ENCODE measurements at places on chromosomes 13 and 19.

DNA sequence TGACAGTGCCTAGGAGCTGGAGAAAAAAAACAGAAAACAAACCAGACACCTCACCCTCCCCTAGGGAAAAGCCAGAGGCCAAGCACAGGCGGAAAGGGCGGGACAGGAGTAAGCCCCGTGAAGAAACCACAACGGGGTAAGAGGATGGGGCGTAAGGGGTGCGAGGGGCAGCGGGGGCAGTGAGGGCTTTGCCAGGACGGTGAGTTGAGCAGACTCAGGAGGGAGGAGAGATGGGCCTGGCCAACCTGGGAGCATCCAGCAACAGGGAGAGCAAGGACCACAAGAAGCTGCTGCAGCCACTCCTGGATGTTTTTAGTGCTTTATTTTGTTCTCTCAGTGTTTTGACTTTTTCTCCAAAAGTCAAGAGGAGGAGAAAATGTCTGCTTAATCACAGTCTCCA lies 114.1 kb upstream of the SOX1 start:
- DNase-seq = no peak

DNA sequence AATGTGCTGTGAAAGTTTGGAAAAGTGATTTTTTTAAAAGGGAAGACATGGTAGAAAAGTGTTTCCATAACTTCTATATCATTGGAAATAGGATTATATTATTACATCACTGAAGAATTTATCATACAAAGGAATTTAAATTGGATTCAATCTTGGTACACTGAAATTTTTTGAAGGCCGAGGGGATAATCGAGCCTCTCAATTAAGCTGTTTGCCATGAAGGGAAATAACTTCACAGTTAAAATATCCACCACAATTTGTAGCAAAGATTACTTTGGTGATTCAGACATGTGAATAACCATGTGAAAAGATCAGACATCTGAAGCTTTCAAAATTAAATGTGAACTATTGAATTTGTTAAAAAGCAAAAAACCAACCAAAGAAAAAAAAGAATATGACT lies 215.3 kb downstream of the KLF5 start:
- DNase-seq = no peak

GRCh38 chr13:30803749-30804148 lies 68.4 kb downstream of the ALOX5AP start:
- no peak for DNase-seq

DNA sequence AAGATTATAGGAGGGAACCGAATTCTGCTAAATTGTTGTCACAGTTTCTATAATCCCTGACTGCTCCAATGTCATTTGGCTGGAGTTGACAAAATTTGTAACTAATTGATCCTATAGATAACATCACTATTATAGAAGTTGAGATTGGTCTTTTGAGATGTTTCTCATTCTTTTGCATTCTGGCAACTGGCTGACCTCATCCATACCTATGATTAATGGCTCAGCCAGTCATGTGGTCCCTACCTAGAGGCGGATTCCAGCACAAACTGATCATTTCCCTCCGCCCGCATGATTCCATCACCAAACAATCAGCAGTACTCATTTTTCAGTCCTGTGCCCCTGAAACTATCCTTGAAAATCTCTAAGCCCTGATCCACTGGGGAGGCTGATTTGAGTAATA lies 4.2 kb downstream of the PSG2 start:
- no peak for DNase-seq

- DNase-seq = no peak
These were observed 5.4 kb upstream of the JSRP1 start for GRCh38 chr19:2261438-2262172.

- no peak for DNase-seq
These were observed 226.0 kb downstream of the KATNAL1 start for GRCh38 chr13:30081331-30081730.

DNA sequence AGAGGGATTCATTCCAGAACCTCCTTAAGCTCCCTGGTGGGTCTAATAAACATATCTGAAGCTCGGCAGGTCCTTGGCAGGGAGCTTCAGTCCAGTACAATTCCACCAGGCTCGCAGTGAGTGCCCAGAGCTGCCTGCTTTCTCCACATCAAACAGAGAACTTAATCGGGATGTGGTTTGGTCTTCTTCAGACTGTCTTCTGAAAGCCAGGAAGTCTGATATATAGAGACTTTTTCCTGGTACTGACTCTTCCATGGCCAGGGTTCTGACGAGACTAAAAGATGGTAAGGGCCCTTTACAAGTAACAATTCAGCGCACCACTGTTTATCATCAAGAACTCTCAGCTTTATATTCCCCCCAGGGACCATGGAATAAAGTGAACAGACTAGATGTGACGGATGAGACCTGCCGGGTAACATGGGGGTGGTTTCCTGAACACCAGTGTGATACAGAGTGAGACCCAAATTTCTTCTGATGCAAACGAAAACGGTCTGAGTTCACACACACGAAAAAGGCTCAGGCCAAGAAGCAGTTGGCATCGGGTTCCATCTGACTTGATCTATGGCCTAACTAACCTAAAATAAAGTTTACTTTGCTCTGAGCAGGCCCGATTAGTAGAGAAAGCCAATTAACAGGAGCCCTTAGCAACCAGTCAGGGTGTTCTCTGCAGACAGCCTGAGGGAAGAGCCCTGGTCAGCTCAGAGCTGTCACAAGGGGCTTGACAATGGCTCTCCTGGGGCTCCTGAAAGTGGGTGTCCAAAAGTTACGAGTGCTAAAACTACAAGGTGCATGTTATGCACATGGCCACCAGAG lies 29.0 kb downstream of the RANBP3 start:
- no peak for DNase-seq

DNA sequence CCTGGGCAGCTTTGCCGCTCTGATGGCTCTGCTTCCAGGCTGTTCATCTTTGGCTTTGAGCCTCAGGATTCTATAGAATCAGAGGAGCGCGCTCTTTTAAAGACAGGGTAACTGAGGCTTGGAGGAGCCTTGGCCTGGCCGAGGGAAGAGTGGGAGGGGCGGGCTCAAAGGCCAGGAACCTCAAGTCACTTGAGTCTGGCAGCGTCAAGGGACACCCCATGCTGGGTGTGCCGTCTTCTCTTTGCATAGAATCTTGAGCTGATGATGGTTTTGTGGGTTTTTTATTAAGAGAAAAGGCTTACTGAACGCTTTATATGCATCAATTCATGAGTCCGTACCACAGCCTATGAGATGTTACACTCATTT lies 1.1 kb downstream of the PGLS start:
- DNase-seq = no peak

GRCh38 chr13:101739382-101740178 lies 287.1 kb downstream of the ITGBL1 start:
- no peak for DNase-seq

GRCh38 chr13:50124536-50125303 lies 109.5 kb downstream of the KCNRG start:
- peak; percentile 74 for DNase-seq

DNA sequence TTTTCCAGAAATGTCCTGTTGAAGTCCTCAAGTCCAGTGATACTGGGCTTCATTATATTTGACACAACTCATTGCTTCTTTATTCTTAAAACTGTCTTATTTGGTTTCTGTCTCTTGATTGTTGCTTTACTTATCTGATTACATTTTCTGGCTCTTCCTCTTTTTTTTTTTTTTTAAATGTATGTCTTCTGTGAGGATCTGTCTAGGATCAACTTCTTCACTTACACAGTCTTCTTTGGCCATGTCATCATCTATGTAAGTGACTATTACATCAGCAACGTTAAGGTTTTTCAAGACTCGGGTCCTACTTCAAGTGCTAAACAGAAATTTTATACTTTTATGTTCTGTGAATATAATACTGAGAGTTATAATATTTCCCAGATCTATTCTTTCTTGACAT lies 162.1 kb downstream of the PDS5B start:
- DNase-seq = no peak

DNA sequence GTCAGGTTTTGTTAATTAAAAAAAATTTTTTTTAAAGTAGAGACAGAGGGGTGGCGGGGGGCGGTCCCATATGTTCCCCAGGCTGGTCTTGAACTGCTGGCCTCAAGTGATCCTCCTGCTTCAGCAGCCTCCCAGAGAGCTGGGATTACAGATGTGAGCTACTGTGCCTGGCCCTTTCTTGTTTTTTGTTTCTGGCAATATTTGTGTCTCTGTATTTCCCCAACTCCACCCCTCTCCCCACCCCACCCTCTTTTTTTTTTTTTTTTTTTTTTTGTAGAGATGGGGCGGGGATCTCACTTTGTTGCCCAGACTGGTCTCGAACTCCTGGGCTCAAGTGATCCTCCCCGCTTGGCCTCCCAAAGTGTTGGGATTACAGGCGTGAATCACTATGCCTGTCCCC lies 600 bp upstream of the CAPN12 start:
- DNase-seq = no peak

- DNase-seq = no peak
These were observed 89.8 kb upstream of the LSM14A start for GRCh38 chr19:34082289-34083077.

DNA sequence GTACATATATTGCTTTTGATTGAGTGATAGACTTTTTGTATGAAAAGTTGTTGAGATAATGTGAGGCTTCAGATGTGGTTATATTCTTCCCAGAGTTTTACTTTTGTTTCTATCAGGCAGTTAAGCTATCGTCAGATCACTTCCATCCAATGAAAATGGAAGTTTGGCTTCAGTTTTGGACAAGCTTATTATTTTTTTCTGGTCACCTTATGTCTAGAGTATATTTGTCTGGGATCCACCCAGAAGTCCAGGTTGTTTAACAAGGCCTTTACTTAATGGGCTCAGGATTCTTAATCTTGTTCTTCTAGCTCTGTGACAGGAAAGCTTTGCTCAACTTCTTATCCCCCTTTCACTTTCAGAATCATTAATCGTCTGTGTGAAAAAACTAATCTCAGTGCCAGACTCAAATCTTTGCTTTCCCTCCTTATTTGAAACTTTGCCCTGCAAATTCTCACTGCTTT lies 150.9 kb downstream of the PDS5B start:
- DNase-seq = no peak

- no peak for DNase-seq
These were observed 117.1 kb downstream of the TSHZ3 start for GRCh38 chr19:31232180-31232579.

DNA sequence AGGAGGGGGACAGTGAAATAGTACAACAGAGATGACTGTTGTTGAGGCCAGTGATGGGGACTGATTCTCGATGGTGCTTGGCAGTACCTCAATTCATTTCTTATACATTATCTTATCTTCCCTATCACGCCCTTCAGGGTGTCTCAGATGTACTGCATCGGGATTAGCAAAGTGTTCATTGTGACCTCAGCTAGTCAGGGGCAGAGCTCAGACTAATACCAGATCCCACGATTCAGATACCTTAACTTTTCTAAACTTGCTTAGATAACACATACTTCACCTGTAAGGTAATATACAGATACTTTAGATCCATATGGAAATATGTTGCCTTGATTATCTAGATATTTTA lies 720.6 kb downstream of the EFNB2 start:
- DNase-seq = no peak

DNA sequence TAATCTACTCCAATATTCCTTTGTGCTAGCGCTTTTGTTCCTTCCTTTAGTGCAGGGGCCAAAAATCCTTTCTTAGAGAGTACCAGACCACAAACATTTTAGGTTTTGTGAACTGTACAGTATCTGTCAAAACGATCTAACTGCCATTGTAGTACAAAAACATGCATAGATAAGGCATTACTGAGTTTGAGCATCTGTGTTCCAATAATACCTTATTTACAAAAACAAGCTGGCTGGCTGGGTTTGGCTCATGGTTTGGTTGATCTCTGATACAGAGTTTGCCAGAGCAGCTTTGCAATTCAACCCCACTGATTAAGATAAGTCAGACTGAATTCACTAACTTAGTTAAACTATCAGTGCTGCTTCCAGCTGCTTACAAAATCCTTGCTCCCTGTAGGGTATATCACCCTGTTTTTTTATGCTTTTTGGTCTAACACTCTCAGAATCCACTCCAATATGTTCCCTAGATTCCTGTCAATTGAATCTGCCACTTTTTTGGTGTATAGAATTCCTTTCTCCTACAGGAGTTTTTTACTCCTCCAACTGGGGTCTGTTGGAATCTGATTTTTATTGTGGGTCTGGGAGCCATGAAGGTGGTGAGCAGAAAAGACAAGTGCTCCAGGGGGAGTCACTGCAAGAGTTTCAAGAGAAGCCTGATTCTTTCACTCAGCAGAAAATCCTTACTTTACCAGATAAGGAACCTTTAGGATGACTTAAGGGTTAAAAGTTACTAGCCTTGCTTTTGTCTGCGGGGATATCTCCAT lies 1399.4 kb downstream of the EFNB2 start:
- peak; percentile 54 for DNase-seq

GRCh38 chr13:36344886-36345437 lies 1.2 kb downstream of the SPART start:
- DNase-seq = no peak

DNA sequence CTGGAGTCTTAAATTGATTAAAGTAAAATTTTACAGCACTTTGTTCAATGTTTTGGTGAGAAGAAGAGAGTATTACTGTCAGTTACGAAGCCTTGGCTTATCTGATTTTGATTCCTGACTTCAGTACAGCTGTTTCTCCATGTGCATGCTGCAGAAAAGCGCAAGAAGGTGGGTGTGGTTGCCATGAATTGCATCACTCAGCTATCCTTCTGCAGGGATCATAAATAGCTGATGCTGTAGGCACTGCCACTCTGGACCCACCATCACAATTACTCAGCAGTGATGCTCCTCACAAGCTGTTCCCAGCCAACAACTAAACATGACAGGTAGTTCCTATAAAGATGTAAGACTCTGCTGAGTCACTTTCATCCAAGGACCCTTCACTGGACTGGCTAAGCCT lies 321.2 kb downstream of the IRS2 start:
- no peak for DNase-seq

DNA sequence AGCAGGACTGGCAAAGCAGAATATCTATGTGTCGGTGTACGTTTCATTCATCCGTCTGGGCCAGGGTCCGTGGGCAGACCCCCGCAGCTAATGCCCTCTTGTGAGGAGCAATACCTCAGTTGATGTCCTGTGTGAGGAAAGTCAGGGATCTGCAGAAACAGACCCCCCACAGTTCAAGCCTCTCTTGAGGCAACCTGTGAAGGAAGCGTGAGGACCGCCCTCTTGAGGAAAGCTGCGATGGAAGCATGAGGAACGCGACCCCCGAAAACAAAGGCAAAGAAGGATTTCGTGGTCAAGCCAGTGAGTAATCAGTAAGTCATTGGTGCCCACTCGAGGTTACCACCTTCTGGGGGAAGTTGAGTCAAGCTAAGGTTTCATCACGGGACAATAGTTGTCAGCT lies 20.9 kb upstream of the ZNF83 start:
- DNase-seq = no peak
